GM23248 (cell line): ENCODE measurements at places on chromosomes 1 and 21.

DNA sequence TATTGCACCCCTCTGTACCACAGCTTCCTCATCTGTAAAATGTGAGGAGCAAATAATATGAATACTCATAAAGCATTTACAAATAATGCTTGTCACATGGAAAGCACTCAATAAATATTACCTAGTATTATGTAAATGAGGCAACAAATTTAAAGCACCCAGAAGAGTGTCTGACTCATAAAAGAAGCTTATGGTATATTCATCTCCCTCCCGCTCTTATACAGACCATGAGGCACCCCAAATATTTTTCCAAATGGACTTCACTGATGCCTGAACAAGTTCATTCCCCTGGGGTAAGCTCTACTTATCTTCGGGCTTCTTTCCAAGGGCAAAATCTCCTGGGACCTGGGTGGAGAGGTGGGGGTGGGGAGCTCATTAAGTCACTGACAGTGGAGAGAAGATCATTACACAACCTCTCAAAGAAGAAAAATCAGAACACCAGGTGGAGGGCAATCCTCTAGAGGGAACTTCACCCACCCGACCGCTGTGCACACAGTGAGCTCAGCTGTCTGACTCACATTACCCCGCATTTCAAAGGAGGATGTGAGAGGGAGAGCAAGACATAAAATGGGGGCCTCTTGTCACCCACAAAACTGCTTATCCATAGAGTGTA, 166.2 kb downstream of the ASTN1 start:
- DNase-seq = no peak

DNA sequence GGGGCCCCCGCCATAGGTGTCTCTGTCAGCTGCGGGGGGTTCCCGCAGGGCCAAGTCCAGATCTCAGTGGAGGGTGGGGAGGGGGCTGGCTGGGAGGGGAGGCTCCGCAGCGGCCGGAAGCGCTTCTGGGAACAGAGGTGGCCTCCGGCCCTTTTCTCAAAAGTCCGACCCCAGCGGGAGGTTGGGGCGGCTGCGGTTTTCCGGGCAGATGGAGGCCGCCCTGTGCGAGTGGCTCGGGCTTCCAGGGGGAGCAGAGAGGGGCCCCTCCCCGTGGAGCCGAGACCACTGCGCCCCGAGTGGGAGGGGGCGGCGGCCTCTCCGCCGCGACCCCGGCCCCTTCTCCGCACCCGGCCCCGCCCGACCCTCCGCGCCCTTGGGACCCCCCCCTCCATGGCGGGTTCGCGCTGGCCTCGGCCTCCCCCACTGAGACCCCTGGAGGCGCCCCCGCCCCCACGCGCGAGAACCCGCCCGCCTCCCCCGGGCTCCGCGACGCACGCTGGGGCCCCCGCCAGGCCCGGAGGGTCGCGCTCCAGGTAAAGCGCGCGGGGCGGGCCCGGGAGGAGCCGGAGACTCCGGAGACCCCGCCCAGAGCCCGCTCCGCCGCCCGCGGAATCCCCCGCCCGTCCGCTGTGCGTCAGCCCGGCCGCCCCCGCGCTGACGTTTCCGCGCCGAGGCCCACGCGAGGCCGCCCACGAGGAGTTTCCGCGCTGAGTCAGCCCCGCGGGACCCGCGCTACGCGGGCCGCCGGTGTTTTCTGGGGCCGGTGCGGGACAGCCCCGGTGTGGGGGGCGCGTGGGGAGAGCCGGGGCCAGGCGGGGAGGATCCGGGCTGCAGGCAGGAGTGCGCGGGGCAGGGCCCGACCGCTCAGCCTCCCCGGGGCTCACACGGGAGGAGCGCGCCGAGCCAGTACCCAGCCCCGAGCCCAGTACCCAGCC, 5.2 kb downstream of the TNFRSF18 start:
- peak; percentile 67 for DNase-seq

DNA sequence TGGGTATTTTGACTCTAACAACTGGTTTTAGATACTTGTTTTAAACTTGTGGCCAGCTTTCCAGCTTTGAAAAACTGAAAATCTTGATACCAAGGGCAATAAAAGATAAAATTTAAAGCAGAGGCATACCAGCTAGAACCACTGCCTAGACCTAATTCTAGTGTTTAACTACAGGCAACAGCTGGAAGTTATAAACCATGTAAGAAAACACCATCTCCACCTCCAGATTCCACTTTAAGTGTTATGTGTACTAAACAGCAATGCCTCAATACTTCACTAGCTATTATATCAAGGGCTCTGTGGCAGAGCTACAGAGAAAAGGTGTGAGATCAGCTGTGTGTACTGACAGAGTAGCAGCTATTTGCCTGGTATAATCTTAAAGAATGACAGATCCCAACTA, 69.5 kb downstream of the LPAR3 start:
- peak; percentile 3 for DNase-seq

DNA sequence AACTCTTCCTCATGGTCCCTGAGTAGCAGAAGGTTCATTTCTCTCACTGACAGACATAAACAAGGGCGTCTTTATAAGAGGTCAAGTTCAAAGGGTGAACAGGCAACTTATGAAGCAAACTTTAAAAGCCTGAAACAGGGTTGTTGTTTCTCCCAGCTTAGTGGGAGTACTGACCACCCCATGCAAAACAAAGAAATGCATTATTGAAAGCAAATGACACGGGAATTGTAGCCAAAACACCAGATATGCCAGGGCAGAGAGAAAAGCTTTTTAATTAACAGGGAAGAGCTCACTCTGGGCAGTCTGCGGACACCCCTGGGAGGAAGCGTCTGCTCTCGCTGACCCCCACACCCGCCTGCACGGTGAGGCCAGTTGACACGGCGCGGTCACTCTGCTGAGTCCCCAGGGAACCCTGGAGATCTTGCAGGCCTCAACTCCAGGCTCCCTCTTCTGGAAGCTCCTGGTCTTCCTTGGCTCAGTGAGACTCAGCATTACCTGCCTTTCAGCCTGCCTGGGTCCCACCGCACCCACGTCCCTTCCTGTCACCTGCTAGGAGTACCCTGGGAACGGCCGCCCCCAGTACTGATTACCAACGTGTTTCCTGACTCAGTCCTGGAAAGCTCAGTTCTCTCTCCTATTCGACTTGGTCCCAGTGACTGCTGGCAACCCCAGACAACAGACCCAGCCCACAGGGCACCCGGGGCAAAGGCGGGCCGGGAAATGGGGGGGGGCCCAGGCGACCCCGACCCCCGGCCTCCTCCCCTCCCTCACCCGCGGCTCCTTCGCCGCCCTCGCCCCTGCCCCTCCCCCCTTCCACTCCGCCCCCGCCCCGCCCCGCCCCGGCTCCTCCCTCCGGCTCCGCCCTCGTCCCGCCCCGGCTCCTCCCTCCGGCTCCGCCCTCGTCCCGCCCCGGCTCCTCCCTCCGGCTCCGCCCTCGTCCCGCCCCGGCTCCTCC, 972 bp downstream of the CFAP410 start:
- peak; percentile 74 for DNase-seq

GRCh38 chr1:23543707-23544443, 12.8 kb upstream of the E2F2 start:
- DNase-seq = peak; percentile 61

- peak; percentile 29 for DNase-seq
Observed at GRCh38 chr1:172719066-172719627, 60.2 kb downstream of the FASLG start.

- no peak for DNase-seq
Observed at GRCh38 chr1:45365051-45365450, 24.8 kb upstream of the MUTYH start.

DNA sequence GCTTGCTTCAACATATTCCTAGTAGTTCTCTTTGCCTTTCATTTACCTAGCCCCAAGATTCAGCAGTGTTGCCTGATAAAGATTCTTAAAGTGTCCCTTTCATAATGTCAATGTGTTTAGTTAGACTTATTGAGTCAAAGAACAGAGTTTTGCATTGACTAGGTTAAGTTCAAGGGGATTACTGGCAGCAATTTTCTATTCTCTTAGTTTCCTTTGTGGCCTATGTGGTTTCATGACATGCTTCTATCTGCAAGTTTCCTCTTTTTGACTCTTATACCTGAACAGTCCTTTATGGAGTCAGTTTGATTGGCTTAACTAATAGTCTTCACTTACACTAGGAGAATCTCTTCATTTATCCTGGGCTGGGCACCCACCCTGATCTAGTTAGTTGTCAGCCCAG, 151.3 kb downstream of the ADGRL4 start:
- no peak for DNase-seq

- DNase-seq = no peak
Observed at GRCh38 chr1:5265438-5266075, 611.1 kb downstream of the AJAP1 start.

DNA sequence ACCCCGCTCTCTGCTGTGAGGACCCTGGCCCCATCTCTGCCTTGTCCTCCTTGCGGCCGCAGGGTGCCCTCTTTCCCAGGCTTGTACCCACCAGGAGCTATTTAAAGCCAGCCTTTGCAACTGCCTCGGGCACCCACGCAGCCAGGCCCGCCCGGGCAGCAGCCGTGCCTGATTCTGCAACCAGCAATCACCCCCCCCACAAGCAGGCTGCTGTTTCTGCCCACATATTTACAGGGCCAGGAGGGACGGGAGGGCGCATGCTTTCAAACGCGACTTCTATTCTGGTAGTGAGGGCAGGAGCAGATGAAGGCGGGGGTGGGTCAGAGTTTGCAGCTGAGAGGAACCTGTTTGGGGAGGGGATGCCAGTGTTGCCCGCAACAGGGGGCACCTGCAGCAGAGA, 13.6 kb downstream of the GABRD start:
- no peak for DNase-seq

DNA sequence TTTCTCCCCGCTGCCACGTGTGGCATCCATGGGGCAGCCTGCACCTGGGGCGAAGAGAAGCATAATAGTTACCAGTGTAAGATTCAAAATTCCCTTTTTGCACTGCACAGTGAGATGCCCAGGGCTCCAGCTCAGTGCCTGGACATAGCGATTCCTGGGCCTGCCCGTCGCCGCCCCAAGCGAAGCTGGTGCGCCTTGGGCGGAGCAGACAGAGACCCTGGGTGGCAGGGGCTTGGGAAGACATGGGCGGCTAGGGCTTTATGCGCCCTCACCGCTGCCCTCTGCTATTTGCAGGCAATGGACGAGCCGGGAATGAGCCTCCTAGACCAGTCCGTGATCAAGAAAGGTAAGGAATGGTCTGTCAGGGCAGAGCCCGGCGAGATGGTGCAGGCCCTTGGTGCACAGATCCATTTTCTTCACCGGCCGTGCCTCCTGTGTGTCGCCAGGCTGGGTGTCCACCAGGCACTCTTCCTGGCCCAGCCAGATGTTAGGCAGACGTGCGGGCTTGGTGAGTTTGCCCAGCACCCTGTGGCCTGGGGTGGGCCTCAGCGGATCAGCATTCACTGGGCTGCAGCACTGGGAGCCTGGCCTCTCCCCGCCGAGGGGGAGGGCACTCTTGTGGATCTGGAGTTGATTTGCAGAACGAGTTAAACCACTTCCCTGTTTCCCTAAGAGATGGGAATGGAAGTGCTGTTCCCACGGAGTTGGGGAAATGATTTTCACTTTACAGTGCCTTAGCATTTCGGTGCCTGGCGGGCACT, 1.7 kb downstream of the TFAP2E start:
- DNase-seq = no peak

- no peak for DNase-seq
Observed at GRCh38 chr1:227893949-227894721, 53.6 kb downstream of the WNT9A start.

- no peak for DNase-seq
Observed at GRCh38 chr1:11913291-11913690, 12.9 kb downstream of the KIAA2013 start.

DNA sequence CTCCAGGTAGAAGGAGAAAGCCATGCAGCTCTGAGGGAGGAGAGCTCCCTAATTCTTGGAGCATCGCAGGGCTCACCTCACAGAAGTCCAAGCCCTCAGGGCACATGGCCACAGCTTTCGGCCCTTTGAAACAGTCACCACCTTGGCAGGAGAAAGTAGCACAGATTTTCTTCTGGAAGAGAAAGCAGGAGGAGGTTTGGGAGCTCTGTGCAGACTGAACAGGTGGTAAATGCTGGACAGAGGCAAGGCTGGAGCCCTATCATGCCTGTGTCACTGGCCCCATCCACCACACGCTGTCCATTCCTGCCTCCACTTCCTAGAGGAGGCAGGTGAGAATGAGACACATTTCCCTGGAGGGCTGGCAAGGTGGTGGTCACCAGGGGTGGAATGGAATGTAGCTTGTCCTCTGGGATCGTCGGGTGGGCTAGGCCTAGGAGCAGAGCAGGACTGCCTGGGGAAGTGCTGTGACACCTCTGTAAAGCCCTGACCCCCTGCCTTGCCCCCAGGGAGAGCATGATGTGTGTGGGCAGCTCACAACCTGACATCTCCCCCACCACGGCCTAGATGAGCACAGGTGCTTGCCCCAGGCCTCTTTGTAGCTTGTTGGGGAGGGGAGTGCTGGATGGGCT, 2.8 kb upstream of the INPP5B start:
- peak; percentile 8 for DNase-seq
